ENCODE measurements at places on chromosomes 16 and 17.

DNA sequence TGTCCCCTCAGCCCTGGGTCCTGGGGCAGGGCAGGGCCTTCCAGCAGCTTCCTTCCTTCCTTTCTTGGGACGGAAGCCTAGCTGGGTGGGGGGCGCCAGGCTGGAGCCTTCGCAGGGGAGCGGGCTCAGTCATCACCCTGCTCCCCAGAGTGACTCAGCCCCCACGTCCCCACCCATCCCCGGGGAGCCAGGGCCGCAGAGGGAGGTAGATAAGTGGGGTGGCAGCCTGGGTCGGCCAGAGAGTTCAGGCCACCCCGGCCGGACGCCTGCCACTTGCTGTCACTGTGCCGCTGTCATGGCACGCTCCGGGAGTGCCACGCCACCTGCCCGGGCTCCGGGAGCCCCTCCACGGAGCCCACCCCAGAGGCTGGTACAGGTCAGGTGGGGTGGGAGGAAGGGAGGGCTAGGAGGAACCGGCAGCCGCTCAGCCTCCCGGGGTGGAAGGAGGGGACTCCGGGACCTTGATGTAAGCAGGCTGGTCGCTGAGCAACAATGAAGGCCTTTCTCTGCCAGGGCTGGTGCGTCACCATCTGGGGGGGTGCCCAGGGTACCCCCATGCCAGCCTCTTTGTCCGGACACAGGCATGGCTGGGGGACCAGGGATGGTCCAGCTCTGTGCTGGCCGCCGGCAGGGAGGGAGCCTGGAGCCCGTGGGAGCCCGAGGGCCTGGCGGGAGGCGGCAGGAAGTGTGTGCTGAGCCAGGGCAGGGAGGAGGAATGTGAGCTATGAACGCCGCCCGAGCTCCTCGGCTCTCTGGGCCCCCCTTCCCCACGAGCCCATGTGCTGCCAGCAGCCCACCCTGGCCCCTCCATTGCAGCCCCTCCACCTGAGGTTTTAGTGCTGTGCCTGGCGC lies 6.6 kb downstream of the NHERF2 start:
- no peak for DNase-seq

DNA sequence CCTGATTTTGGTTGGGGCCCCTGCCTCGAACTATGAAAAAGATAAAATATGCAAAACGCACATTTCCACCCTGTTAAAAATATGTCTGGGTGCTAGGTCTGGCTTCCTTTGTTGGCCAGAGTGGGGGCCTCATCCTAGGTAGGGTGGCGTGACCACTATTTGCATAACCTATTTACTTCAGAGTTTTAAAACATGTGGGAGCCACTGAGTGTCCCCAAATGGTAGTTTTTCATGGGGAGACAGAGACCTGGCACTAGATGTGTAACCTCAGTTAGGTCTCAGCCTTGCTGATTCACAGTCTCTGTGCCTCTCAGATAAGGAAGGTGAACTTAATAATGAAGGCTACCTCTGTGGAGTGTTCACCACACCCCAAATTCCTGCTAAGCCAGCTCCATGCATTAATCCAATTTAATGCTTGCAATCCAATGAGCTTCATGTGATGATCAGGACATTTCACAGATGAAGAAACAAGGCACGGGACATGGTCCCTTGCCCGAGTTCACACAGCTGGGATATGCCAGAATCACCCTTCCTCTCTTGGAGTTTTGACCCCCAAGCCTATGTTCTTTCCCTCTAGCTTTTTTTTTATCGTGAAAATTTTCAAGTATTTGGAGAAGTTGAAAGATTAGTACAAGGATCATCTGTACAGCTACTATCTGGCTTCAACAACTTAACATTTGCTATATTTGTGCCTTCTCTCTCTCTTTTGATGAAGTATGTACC lies 103.4 kb downstream of the IRF8 start:
- DNase-seq, result no peak

DNA sequence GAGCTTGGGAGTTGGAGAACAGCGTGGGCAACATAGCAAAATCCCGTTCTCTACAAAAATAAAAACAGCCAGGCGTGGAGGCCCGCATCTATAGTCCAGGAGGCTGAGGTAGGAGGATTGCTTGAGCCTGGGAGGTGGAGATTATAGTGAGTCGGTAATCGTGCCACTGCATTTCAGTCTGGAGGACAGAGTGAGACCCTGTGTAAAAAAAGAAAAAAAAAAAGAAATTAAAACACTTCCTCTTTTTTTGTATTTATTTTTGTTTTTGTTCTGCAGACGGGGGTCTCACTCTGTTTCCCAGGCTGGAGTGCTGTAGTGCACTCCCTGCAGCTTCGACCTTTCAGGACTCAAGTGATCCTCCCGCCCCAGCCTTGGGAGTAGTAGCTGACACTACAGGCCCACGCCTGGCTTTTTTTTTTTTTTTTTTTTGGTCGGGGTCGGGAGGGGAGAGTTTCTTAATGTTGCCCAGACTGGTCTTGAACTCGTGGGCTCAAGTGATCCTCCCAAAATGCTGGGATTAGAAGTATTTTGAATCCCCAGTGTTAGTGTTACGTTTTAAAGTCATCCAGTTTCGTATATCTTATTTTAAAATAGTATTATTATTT lies 1.5 kb downstream of the IST1 start:
- no peak for DNase-seq

DNA sequence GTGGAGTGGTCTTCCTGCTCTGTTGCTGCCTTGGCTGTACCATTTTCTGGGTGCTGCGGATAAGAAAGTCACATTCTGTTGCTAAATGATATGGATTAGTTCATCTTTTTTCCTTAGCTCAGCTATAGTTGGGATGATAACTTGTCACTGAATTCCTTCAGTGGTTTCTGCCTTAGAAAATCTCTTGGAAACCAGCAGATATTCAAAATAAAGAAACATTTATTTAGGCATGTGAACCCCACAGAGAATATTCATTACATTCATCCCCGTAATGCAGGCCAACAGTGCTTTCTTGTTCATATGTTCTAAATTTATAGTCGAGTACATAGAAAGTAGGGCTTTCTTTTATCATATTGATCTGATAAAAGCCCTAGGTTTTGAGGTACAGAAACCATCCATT lies 151.3 kb downstream of the CYB561 start:
- DNase-seq, result no peak

GRCh38 chr16:70712942-70713341 lies 27.1 kb upstream of the MTSS2 start:
- DNase-seq, result no peak

GRCh38 chr16:17083628-17084027 lies 387.1 kb downstream of the XYLT1 start:
- DNase-seq, result no peak

- DNase-seq, result no peak
Observed at GRCh38 chr17:11388054-11388453, 147.0 kb downstream of the SHISA6 start.

DNA sequence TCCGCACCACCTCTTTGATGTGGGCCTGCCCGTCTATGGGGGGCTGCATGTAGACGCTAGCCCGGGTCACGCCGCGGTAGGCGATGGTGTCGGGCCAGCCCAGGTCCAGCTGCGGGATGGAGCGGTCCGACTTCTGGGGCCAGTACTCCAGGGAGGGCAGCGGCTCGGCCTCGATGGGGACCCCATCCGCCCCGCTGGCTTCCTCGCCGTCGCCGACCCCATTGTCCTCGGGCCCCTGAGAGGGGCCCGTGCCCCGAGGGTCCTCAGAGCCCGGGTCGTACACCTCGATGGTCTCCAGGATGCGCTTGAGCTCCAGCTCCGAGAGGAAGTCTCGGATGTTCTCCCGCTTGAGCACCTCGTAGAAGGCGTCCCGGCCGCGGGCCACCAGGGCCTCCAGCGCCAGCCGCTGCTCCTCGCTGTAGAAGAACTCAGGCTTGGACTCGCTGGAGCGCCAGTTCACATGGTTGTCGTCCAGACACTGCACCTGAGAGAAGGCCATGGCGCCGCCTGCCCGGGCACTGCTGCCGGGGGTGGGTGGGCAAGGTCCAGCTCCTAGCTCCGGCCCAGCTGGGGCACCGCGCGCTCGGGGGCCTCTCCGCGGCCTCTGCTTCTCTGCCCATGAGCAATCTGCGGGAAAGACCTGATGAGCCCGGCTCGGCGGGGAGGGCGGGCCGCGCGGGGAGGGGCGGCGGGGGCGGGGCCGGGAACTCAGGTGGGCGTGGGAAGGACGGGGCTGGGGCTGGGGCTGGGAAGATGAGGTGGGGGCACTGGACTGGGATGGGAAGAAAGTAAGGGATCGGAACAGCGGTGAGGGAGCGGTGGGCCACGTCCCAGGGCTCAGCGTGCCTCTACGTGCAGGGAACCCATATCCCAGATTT lies 782 bp downstream of the FAM83G start:
- DNase-seq, result no peak

- no peak for DNase-seq
Observed at GRCh38 chr16:54282928-54283724, 3.5 kb downstream of the IRX3 start.

- DNase-seq, result no peak
Observed at GRCh38 chr17:2484876-2485275, 26.8 kb downstream of the METTL16 start.

DNA sequence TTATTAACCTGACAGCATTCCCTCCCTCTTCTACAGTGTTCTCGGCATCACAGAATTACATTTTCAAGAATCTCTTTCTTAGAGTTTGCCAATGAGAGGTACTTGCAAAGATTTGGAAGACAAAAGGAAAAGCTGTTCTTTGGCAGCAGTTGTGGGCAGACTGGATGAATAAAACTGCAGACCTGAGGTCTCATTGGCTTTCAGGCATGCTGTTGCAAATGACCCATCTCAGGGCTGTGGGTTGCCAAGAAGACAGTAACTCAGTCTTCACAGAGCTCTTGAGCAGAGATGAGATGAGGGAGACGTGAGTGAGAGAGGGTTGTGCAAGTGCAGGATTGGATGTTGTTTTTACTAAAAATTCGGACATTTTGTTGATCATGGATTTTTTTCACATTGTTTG lies 11.3 kb upstream of the USP31 start:
- DNase-seq, result no peak

- DNase-seq, result no peak
Observed at GRCh38 chr17:47959825-47960655, 2.4 kb upstream of the PRR15L start.

- DNase-seq, result no peak
Observed at GRCh38 chr16:23107117-23107516, 42.1 kb downstream of the USP31 start.

GRCh38 chr17:29240968-29241963 lies 5.4 kb upstream of the CRYBA1 start:
- peak; percentile 11 for DNase-seq

DNA sequence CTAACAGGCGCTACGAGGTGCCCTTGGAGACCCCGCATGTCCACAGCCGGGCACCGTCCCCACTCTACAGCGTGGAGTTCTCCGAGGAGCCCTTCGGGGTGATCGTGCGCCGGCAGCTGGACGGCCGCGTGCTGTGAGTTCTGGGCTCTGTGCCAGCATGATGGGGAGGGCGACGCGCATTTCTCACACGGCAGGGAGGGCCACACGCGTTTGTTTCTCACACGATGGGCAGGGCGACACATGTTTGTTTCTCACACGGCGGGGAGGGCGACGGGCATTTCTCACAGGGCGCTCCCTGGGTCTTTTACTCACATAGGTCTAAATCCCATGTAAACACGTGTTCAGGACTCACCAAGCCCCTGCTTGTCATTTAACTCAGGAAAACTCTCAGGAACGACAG lies 4.4 kb downstream of the GAA start:
- no peak for DNase-seq

- no peak for DNase-seq
Observed at GRCh38 chr17:31291820-31292219, 5.2 kb downstream of the OMG start.

DNA sequence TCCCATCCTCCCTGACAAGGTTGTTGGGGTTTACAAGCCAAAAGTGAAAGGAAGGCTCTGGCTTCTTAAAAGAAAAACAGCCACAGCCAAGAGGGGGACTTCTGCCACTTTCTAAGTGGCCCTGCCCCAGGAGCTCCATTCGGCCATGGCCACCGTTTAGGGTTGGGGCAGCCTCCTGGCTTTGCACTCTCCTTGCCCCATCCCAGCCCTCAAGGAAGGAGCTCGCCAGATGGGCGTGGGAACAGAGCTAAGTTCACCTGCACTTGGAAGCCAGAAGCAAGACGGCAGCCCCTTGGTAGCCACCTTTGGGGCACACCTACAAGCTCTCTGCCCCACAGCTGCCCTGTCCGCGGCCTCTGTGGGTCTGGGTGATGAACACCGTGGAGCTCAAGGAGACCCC lies 122.4 kb upstream of the CDC42EP4 start:
- DNase-seq, result no peak

GRCh38 chr17:4836221-4836620 lies 3.1 kb downstream of the MINK1 start:
- DNase-seq, result no peak

DNA sequence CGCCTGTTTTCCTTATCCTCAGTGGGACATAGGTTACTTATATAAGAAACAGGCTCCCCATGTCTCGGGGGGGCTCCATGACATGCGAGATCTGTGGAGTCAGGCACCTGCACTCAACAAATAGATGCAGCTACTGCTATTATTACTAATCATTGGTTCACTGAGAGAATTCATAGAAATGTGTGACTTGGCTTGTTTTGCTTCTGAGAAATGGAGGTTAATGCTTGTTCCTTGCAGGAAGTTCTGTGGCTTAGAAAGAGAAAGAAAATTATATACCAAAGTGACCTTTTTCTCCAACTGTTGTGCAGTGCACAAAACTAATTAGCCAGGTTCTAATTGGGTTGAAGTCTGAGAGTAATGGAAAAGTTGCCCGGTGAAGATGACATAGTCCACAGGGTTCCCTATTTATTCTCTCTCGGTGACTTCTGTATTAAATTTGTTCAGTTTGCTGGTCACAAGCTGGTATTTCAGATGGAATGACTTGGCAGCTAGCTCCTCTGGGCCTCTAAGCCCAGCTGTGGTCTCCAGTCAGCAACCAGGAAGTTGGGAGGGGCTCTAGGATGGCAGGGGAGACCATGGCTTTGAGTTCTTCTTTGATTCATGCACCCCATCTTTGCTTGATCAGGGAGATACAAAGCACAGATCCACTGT lies 17.6 kb upstream of the MAF start:
- DNase-seq, result no peak

DNA sequence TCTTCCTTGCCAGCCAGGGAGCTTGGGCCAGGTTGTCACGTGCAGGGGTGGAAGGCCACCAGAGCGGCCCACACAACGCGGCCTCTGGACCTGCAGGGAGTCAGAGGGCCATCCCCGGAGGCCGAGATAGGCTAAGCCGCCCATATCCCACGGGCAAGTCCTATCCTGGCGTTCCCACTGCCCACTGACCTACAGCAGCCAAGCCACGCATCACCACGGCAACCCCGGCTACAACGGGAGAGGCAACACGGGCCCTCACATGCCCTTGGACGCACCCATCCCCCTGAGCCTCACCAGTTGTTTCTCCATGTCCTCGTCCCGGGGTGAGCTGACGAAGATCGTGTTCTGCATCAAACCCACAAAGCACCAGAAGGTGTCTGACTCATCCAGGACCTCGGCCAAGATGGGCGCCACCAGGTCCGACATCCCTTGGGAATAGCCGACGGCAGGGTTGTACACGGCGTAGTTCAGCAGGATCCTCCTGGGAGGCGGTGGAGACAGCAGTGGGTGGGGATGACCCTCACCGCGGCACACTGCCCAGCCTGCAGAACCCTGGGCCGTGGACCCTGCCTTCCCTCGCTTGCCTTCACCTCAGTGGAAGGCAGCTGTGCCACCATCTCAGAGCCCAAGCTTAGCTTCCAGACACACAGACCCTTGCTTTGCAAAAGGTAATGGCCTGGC lies 88.2 kb downstream of the TBC1D16 start:
- no peak for DNase-seq

Data from urinary bladder (tissue), 4 donors.